ENCODE measurements at places on chromosomes 13 and 19.

- no peak for DNase-seq
- H3K4me1 ChIP-seq: no peaks in the 10 kb centered on the region
- no peaks in the 10 kb centered on the region for H3K36me3 ChIP-seq
- H3K27me3 ChIP-seq: no peaks in the 10 kb centered on the region
- H3K27ac ChIP-seq: no peak overlapping the region
These were observed 17.4 kb upstream of the SPRYD7 start for GRCh38 chr13:49953560-49953959.

DNA sequence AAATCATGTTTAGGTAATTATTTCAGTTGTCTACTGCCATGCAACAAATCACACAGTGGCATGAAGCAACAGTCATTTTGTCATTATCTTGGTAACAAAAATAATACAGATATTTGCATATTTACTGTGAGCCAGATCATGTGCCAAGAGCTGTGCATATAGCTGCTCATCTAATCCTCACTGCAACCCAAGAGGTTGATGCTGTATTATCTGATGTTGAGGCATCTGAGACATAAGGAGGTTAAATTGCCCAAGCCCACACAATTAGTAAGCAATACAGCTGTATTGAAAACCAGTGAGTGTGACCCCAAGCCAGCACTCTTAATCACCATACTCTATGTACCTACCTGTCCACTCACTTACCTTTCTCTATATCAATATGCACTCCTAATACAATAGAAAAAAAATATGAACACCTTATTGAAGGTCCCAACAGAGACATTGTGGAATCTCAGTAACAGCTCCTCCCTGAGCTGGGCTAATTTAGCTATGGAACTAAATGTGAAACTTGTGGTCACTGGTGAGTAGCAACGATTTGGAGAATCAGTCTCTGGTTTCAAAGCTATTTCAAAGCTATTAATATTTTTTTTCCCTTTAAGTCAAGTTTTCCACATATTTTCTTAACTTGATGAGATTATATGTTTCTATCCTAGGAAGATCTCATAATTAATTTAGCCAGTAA is 185.2 kb downstream of the KLF12 start:
- no peak overlapping the region for H3K4me3 ChIP-seq
- peaks cover 9% of the 10 kb centered on the region for H3K4me1 ChIP-seq
- DNase-seq: no peak
- no peak overlapping the region for H3K27ac ChIP-seq
- H3K27me3 ChIP-seq: no peaks in the 10 kb centered on the region

- no peak overlapping the region for H3K27ac ChIP-seq
- peaks cover 17% of the 10 kb centered on the region for H3K36me3 ChIP-seq
- no peaks in the 10 kb centered on the region for H3K4me1 ChIP-seq
- H3K27me3 ChIP-seq: no peaks in the 10 kb centered on the region
- no peak for DNase-seq
These were observed 22.3 kb upstream of the LAMP1 start for GRCh38 chr13:113274721-113275120.

GRCh38 chr13:75932636-75933035 is 296.5 kb downstream of the LMO7 start:
- H3K27me3 ChIP-seq: no peaks in the 10 kb centered on the region
- H3K36me3 ChIP-seq: no peaks in the 10 kb centered on the region
- H3K27ac ChIP-seq: no peak overlapping the region
- DNase-seq: no peak

DNA sequence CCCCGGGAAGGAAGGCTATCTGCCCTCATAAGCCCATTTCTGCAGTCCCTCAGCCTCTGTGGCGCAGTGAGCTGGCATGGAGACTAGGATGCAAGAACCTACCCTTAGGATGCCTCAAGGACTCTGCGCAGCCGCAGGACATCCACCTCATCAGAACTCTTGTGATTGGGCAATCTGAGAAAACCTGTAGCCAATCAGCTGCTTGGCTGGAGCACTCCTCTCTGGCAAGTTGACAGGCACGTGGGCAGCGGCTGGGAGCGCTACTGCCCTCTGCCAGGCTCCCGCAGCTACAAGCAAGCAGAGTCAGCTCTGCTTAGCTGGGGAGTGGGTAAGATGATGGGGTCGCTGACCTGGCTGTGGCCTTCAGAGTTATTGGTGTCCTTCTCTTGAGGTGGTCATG is 1.5 kb upstream of the ECSIT start:
- H3K27me3 ChIP-seq: no peaks in the 10 kb centered on the region
- no peaks in the 10 kb centered on the region for H3K4me1 ChIP-seq
- no peaks in the 10 kb centered on the region for H3K36me3 ChIP-seq
- no peak for DNase-seq

GRCh38 chr13:41648314-41648935 is 191.1 kb downstream of the RGCC start:
- no peak overlapping the region for H3K27ac ChIP-seq
- H3K36me3 ChIP-seq: no peaks in the 10 kb centered on the region
- H3K27me3 ChIP-seq: no peaks in the 10 kb centered on the region
- no peak for DNase-seq

- peaks cover 13% of the 10 kb centered on the region for H3K4me1 ChIP-seq
- peaks cover 53% of the 10 kb centered on the region for H3K27me3 ChIP-seq
- H3K27ac ChIP-seq: no peak within 1 kb of the TSS
- peak; percentile 59 for DNase-seq
- H3K36me3 ChIP-seq: no peaks in the 10 kb centered on the region
These were observed at the start of gene MAB21L1 for GRCh38 chr13:35475960-35476943. Gene MAB21L1, minus strand, starts transcription at chr13:35476689. Its CDS starts 551 bp downstream, at chr13:35476138.

GRCh38 chr13:42041011-42041683 is 7.3 kb upstream of the DGKH start:
- peaks cover 13% of the 10 kb centered on the region for H3K27me3 ChIP-seq
- DNase-seq: peak; percentile 45
- H3K27ac ChIP-seq: no peak overlapping the region
- H3K4me3 ChIP-seq: peak overlapping the region; percentile 93
- no peaks in the 10 kb centered on the region for H3K36me3 ChIP-seq

DNA sequence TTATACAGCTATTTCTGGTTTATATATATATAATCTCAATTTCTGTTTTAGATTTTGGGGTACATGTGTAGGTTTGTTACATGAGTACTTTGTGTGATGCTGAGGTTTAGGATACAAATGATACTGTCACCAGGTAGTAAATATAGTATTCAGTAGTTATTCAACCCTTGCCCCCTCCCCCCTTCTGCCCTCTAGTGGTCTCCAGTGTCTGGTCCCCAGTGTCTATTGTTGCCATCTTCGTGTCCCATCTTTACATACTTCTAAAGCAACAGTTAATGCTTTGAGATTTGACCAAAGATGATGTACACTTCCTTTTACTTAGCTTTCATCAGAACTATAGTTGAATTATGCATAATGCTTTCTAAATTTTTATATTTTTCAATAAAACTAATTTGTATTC is 1623.4 kb upstream of the PRR20A start:
- no peaks in the 10 kb centered on the region for H3K27me3 ChIP-seq
- no peaks in the 10 kb centered on the region for H3K36me3 ChIP-seq
- H3K27ac ChIP-seq: no peak overlapping the region
- no peak overlapping the region for H3K4me3 ChIP-seq
- no peaks in the 10 kb centered on the region for H3K4me1 ChIP-seq
